CD4-positive, alpha-beta T cell treated with Interleukin-6 for 4 hours (primary cell): ENCODE measurements at places on chromosomes 5 and 9.

DNA sequence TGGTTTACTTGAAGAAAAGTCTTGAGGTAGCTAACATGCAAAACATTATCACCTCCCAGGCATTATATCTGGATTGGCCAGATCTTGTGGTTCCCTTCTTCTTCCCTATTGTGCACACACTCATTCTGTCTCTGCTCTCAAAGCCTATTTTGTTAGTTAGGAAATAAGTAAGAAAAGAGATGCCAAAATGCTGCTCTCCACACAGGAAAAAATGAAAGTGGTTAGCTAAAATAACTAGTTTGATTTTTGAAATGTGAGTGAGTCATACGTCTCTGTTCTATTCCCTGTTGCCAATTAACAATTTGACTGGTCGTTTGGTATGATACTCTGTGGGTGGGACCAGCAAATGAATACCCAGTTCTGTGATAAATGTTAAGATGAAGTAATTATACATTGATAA, 28.1 kb downstream of the LMNB1 start:
- no peak for DNase-seq

GRCh38 chr9:111037356-111037707, 938 bp downstream of the LPAR1 start:
- DNase-seq: no peak

DNA sequence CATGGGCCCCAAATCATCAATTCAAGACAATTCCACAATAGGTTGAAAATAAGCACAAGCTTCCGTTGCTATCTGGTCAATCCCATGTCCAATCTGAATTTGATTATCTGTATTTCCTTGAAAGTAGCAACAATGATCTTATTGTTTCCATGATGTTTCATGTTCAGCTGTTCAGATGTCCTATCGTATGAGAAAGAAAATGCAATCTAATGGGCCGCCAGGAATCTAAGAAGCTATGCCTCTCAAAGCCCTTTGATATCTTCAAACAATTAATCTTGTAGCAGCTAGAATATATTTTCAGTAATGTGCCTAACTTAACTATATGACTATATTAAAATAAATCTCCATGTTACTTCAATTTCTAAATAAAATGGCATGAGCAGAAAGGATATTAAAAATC, 32.1 kb upstream of the ALDOB start:
- no peak for DNase-seq

GRCh38 chr5:129460672-129460935, 506 bp downstream of the ADAMTS19 start:
- no peak for DNase-seq

- DNase-seq: no peak
Observed at GRCh38 chr9:14993901-14994554, 83.8 kb upstream of the FREM1 start.

GRCh38 chr9:101578378-101578777, 16.4 kb downstream of the PPP3R2 start:
- no peak for DNase-seq

GRCh38 chr9:92506184-92506857, 24.0 kb upstream of the ASPN start:
- DNase-seq: no peak

DNA sequence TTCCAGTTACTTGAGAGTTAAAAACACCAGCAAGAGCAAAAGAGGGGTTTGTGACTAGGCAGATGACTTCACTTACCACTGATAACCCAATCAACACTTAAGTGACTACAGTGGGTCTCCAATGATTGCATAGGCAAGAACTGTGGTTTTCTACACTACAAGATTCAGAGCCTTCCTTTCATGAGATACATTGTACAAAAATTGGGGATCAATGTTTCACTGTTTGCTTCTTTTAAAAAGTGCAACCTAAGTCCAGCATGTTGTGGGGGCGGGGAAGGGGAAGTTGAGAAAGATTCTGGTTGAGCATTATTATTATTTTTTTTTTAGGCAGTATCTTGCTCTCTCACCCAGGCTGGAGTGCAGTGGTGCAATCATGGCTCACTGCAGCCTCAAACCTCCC, 3.6 kb downstream of the IQGAP2 start:
- no peak for DNase-seq

- DNase-seq: no peak
Observed at GRCh38 chr9:35652829-35653209, 2.1 kb upstream of the SIT1 start.

- no peak for DNase-seq
Observed at GRCh38 chr9:93950619-93951601, 4.2 kb downstream of the BARX1 start.

- no peak for DNase-seq
Observed at GRCh38 chr9:131623655-131624330, 78.5 kb downstream of the PRRT1B start.

GRCh38 chr5:159782197-159782994, 133.9 kb upstream of the ADRA1B start:
- no peak for DNase-seq
